ENCODE measurements at places on chromosomes 1 and 21. TPM values are rescaled to one million over a fixed set of nuclear protein-coding genes. Genes with fewer than 3 reads are reported as not detected.

CR1L gene
- total RNA-seq: not detected

DDR2 gene
- total RNA-seq: 289 TPM

HMGN2 gene
- 223 TPM for total RNA-seq

PTGFRN gene
- total RNA-seq: 22.5 TPM

DEPDC1 gene
- 12.6 TPM for total RNA-seq

FAM72C gene
- total RNA-seq: 0.64 TPM

RCAN3 gene
- total RNA-seq: 11.7 TPM

HJV gene
- not detected for total RNA-seq

AMY2A gene
- not detected for total RNA-seq

ABL2 gene
- total RNA-seq: 66.9 TPM

GRCh38 chr1:204692841-204693356 is 7.4 kb upstream of the LRRN2 start:
- DNase-seq: no peak

DNA sequence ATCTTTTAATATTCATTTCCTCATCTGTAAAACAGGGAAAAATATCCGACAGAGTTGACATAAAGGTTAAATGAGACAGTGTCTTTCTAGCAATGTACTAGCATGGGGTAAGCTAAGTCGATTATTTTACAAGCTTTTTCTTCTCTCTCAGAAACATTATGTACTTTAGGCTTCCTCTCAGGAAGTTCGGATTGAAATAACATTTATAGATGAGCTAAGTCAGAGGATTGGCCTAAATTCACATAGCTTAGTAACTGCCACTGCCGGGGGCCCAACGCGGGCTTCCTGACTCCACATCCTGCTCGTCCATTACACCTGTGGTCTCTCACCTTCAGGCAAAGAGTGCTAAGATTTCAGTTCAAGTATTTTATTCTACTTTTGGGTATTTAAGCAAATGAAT is 462.3 kb upstream of the NFIA start:
- no peak for DNase-seq

GRCh38 chr1:192489748-192490147 is 85.8 kb upstream of the RGS1 start:
- peak; percentile 93 for DNase-seq

GRCh38 chr1:201142849-201143725 is 11.2 kb downstream of the TMEM9 start:
- DNase-seq: no peak

DNA sequence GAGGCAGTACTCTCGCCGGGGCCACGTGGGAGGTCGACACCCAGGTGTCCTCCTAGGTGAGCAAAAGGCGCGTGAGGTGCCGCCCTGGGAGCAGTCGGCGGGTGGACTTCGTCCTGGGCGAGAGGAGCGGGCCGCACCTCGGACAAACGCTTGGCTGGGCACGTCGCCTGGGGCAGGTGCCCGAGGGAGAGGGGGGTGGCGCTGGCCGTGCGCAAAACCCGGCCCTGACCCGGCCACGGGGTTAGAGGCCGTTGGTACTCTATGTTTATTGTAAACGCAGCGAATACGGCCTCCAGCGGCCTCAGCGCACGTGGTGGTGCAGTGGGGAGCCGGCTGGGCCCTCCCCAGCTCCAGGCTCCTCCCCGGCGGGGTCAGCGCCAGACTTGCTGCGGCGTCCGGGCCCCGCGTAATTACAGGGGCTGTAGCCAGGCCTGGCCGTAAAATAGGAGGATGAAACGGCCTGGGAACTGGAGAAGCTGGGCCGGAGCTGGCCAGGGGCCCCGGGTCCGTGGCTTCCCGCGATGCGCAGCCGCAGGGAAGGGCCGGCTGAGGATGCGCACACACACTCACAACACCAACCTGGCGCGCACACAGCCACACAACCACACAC is 1.6 kb upstream of the EFNA1 start:
- DNase-seq: peak; percentile 33

- DNase-seq: no peak
Observed at GRCh38 chr21:32131164-32131563, 147.7 kb downstream of the MIS18A start.

DNA sequence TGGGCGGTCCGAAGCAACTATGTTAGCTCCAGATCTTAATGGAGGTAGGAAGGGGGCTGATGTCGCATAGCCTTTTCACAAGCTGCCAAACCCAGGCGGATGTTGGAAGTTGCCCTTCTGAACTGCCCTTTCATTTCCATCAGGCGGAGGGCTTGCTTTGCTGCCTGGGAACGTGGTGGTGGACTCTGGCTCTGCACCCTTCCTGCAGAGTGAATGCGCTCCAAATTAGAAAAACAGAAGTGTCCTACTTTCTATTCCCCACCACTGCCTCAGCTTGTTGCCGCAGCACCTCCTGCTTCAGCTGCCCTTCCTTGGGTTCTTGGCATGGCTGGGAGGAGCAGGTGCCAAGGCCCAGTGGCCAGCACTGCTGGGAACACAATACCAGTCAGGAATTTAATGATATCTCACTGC is 60.6 kb downstream of the AK4 start:
- DNase-seq: no peak

- peak; percentile 67 for DNase-seq
Observed at GRCh38 chr1:248858096-248858890, 592 bp downstream of the ZNF692 start.

GRCh38 chr1:12426030-12426429 is 192.0 kb downstream of the DHRS3 start:
- no peak for DNase-seq

DNA sequence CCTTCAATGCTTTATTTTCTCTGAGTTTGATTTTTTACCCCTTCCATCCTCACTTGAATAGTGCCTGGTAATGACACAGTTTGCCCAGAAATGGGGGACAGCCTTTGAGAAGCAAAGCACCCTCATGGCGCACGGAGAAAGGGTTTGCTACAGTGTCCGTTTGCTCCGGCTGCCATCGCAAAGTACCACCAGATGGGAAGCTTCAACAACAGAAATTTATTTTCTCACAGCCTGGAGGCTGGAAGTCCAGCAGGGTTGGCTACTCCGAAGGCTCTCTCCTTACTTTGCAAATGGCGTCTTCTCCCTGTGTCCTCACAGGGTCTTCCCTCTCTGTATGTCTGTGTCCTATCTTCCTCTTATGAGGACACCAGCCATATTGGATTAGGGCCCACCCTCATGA is 327.7 kb upstream of the KAZN start:
- no peak for DNase-seq

- no peak for DNase-seq
Observed at GRCh38 chr1:236045771-236046170, 19.1 kb downstream of the NID1 start.

- peak; percentile 84 for DNase-seq
Observed at GRCh38 chr1:184982002-184982954, 8.0 kb upstream of the NIBAN1 start.

Measured in fibroblast of villous mesenchyme (primary cell).